ENCODE measurements at places on chromosomes 2 and 18.

DNA sequence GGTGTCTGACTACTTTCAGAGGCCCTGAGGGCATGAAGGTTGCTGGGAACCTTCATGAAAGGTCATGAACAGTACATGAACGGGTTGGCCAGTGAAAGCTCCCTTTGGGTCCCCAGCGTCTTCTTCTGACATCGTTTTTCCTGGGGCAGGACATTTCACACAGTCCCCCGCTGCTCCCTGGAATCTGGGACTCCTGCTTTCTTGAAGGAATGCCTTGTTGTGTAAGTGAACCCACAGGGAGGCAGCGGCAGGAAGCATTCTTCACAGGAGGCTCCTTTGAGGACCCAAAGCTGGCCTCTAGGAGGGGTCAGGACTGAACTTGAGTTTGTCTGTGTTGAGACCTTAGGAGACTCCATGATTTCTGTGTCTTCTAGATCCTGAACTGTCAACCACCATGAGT is 144.3 kb downstream of the KCNE4 start:
- DNase-seq = no peak

DNA sequence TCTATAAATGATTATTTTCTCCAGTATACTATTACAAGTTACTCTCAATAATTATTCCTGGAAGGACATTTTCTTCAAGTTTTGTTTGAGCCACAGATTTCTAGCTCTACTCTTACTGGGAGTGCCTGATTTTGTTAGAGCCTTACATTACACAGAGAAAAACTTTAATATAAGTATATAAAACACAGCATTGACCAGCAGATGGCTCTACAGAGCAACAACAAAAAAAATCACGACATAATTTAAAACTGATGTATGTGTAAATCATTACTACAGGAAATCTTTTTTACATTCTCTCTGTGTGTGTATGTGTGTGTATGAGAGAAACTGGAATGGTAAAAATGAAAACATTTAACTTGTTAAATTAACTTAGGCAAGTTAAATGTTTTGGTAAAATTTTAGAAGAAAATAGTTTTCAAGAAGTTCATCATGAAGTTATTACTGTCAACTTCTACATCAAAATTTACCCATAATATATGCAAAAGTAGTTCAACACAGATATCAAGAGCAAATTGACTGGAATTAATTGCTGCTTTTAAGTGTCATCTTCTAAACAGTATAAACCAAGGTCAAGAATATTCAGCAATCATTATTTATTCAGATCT is 103.3 kb downstream of the MDH1 start:
- DNase-seq = peak; percentile 50

DNA sequence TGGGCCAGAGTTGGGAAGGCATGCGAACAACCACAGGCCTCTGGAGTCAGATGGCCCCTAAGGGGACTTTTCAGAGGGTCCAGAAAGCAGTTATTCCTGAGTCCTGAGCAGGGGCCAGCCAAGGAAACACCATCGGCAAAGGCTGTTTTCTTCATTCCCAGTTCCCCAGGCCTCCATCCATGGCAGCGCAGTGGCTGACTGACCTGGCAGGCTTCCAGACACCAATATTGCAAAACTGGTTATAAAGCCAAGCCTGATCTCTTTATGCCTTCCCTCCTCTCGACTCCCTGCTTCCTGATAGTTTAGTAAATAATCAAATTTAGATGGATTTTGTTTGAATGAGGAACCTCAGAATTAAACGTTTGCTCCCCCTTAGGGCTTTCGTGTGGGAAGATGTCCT is 133.4 kb upstream of the ITGA6 start:
- no peak for DNase-seq

DNA sequence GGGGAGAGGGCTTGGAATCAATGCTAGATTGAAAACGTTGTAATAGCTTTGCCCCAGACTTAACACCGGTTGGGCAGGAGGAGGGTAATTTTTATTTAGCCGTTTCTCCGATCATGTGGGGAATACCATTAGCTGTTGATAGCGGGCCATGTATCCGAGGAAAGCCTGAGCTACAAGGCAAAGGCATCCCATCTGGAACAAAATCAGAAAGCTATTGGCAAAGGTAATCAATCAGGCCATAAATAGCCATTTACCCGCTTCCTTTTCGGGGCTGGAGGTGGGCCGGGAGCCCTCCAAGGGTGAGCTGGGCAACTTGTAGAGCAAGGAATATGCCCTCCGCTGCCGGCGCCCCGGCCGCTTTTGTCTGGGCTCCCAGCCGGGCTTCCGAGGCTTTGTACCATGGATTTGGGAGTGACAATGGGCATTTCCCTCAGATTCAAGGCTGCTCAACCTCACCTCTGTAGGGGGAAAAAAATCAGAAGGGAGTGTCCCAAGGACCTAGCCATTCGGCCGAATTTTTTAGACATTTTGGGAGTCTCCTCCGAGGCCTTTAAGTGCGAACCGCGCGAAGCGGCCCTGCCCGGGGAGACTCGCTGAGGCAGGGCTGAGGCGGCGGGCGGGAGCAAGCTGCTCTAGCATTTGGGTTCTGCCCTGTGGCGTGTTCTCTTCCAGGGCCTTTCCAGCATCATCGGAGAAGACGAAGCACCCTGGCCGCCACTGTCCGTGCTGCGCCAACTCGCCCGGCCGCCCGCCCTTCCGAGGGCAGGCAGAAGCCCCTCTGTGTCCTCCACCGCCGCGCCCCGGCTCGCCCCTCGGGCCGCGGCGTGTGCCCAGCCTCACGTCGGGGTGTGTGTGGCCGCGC is 1.1 kb upstream of the HOXD9 start:
- DNase-seq = no peak

Data from CD4-positive, alpha-beta T cell treated with Interleukin-15 for 4 hours (primary cell).